ENCODE measurements at places on chromosomes 3 and 15. TPM values are rescaled to one million over a fixed set of nuclear protein-coding genes. Genes with fewer than 3 reads are reported as not detected.

Gene RPL32
- 2,466 TPM for total RNA-seq

GRCh38 chr15:58574631-58575030, 142.8 kb downstream of the LIPC start:
- no peak for DNase-seq

Gene RNU5B-1
- total RNA-seq: not detected

- peak; percentile 31 for DNase-seq
Observed at GRCh38 chr15:91620229-91620628, 233.3 kb upstream of the SLCO3A1 start.

Gene ANKRD63
- total RNA-seq: not detected
